ENCODE measurements at places on chromosomes 6 and 20. TPM values are rescaled to one million over a fixed set of nuclear protein-coding genes. Genes with fewer than 3 reads are reported as not detected.
A peak's percentile ranks its signal among the peaks of the same experiment; 100 is the strongest.

GRCh38 chr6:122953766-122954165, 42.3 kb upstream of the CLVS2 start:
- no peak for DNase-seq

Gene ENPP3
- total RNA-seq = 1.9 TPM

DNA sequence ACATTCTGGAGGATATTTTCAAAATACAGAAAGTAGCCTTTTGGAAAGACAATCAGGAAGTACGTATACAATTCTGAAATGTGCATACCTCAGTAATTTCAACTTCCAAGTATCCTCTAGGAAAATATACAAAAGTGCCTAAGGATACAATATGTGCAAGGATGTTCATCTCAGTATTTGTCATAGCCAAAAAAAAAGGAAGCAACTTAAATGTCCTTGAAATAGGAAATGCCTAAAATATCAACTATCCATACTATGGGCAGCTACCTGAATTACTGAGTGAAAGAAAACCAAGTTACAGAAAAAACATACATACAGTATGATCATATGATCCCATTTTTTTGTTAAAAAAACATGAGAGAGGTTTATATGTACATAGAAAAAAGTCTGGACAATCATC, 1.5 kb downstream of the PPIL1 start:
- no peak for DNase-seq

Gene GGTLC1
- not detected for total RNA-seq

GRCh38 chr6:938271-938905, 245.4 kb upstream of the EXOC2 start:
- DNase-seq = no peak

GRCh38 chr20:8815208-8815607, 253.7 kb upstream of the PLCB4 start:
- no peak for DNase-seq

DNA sequence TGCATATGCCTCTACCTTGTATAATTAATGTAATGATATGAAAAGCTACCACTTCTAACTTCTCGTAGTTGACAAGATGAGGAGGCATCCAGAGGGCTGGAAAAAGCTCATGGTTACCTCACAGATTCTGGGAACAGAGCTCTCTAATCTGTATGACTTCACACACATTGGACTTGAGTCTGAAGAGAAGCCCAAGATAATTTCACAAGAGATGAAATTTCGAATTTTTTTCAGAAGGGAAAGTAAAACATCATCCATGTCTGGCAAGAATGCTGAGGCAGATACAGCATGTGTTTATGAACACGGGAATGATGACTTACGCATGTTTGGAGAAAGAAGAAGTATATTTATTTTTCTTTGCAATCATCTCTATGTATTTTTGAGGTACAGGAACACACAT, 141.8 kb upstream of the TENT5A start:
- DNase-seq = no peak

Gene MAS1
- total RNA-seq = not detected

DNA sequence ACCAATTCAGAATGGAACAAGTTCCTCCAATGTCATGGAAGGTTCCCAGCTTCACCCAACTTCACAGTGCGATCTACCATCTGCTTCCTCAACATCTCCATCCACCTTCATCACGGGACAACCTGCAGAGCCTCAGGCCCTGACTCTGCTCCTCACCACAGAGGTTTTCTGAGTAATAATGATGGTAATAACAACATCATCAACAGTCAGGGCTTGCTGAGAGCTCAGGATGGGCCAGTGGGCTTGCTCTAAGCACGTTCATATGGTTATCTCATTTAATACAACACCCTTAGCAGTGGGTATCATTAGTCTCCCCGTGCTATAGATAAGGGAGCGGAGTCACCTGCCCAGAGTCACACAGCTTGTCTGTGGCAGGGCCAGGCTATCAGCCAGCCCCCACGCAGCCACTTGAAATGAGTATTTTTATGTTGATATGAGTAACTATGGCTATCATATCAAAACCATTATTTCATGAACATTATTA, 38.6 kb downstream of the PREX1 start:
- DNase-seq = no peak

Gene ULBP1
- total RNA-seq = 0.20 TPM

DNA sequence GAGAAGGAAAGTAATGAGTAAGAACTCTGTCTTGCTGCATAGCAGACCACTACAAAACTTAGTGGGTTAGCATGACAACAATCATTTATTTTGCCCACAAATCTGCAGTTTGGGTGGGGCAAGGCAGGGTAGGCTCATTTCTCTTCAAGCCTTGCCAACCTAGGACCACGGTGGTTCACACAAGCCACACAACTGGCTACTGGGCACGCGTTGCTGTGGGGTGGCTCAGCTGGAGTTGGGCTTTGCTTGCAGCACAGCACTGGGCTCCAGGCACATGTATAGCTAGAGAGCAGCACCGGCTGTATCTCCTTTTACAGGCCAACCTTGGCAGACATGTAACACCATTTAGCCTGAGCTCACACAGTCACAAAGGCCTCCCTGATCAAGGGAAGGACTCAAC, 4.6 kb upstream of the NXT1 start:
- no peak for DNase-seq

DNA sequence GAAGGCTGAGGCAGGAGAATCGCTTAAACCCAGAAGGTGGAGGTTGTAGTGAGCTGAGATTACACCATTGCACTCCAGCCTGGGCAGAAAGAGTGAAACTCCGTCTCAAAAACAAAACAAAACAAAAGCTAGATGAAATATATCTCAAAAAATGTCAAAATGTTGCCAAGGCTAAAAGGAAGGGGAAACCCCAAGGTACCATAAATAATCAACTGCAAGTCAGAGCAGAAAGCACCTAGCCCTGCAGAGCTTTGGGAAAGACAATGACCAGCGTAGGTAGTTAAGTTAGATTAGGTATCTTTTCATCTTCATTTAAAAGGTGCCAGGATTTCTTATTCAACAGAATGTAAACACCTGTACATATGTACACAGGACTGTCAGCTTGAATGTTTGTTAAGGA, 33.0 kb downstream of the AKIRIN2 start:
- no peak for DNase-seq

Gene ME1
- 18.9 TPM for total RNA-seq

Gene PNPLA1
- total RNA-seq = not detected

Gene MOXD1
- total RNA-seq = 96.5 TPM

Gene SLC13A3
- total RNA-seq = 4.1 TPM

DNA sequence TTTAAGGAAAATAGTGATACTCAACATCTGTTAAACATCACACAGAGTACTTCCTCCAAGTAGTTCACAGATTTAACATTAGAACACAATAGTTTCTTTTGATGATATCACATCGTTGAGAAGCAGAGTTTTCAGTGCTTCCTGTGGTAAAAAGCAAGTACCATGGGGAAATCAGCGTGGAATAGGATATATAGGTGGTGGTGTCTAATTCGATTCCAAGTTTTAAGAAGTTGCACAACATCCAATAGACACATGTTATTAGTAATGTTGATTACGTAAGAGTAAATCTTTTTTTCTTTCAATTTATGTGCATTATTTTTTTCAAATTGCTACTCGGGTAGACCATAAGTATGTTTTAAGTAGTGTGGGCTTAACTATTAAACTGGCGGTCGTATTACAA, 360.7 kb downstream of the NKAIN2 start:
- DNase-seq = no peak

DNA sequence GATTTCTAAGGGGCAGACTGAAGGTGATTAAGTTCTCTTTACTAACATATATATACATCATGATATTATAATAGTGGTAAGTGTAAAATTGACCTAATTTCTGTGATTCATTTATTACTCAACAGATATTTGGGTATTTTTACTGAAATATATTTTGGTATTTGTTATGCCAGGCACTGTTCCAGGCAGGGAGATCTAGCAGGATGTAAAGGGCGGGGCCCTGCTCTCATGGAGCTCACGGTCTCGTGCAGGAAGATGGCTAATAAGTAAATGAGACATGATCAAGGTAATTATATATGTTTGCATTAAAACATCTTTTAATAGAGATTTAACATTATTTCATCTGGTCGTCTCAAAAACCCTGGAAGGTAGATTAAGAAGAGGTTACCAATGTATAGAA, 27.7 kb downstream of the FAM50B start:
- DNase-seq = no peak

Gene TP53TG5
- total RNA-seq = not detected

- DNase-seq = no peak
These were observed 119.9 kb upstream of the TRAF3IP2 start for GRCh38 chr6:111725446-111726112.

Gene MEP1A
- total RNA-seq = not detected

- peak; percentile 21 for DNase-seq
These were observed 10.1 kb downstream of the PPP1R3G start for GRCh38 chr6:5095236-5095635.

GRCh38 chr6:138596126-138596525, 96.8 kb upstream of the NHSL1 start:
- no peak for DNase-seq

- DNase-seq = no peak
These were observed 25.1 kb upstream of the PNPLA1 start for GRCh38 chr6:36244641-36245280.

DNA sequence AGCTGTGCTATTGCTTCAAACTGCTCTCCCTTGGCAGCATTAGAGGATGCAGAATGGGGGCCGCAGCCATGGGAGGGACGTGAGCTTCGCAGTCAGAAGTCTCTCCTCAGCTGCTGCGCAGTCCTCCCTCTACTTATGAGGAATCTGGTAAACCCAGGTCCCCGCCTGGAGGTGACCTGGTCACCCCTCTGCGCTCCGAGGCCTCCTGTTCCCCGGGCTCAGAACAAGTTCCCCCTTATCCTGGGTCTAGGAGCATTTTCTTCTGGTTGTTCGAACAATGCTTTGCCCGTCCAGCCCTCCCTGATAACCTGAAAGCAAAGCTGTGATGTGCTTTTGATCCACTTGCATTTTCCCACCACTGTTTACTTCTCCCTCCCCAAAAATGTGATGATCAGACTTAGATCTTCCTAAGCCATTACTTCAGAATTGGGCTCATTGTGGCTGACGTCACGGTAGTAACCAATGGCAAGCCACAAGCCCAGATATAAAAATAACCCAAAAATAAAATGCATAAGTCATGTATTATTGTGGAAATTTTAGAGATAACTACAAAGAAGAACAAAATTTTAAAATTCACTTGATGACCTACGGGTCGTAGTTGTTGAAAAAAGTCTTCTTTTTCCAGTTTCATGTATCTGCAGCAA, 80.7 kb downstream of the SERAC1 start:
- no peak for DNase-seq

GRCh38 chr6:142887517-142887916, 57.5 kb downstream of the HIVEP2 start:
- no peak for DNase-seq

DNA sequence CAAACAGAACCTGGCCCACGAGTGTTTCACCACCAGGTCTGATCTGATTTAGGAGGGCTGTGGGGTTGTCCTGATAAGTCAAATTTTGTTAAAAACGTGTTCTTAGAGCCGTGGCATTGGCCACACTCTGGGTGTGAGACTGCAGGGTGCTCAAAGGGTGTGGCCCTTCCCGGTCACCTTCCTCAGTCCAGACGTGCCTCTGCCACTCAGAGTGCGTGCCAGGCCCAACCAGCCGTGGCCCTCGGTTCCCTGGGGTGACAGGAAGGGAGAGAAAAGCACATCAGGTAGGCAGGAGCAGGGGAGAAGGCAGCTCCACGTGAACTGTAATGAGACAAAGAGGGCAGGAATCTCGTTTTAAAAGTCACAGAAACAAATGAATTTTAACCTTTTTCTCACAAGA, 115.4 kb downstream of the FAM120B start:
- no peak for DNase-seq

- DNase-seq = no peak
These were observed 75.9 kb upstream of the LOC128125822 start for GRCh38 chr6:63496361-63496804.

Gene YWHAB
- total RNA-seq = 135 TPM

Gene TFAP2D
- total RNA-seq = not detected

DNA sequence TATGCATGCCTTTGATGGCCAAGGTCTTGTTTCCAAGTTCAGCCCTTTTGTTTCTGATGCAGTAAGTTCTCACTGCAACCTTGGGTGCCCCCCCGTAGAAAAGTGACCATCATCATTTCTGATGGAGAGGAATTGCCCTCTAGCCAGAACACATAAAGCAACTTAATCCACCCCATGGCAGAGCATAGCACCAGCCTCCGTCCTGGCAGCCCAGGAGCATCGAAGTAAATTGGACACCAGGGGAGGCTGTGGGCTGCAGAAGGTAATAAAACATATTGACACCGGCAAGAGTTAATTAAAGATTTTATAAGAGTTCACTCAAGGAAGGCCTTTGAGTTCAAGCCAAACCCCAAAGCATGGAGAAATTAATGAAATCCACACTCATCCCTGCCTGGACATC, 39.2 kb upstream of the CST7 start:
- DNase-seq = no peak

DNA sequence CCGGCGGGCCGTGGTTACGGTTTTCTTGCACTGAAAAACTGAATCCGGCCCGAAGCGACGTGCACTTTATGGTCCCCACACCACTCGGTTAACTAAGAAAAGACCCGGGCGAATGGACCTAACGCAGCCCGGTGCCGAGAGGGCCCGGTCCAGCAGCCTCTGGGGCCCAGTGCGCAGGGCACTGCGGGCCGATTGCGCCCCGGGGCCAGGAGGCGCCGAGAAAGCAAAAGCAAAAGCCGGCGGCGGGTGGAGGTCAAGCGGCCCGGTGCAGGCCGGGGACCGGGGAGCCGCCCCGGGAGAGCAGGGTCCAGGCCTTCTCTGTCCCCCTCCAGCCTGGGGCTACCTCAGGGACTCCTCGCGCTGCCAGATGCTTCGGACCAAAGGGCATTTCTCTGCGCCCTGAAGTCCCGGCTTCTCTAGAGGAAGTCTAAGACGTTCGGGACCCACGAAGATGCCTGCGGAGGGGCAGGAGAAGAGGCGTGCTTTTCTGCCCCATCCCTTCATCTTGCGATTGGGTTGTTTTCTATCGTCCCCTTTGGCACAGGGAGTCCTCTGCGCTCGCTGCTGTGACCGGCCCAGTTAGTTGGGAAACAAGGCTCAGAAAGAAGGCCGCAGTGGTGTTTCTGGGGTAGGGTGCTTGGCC, 4.4 kb downstream of the FOXF2 start:
- no peak for DNase-seq

Gene CDSN
- total RNA-seq = not detected

Gene HLA-DMA
- 10.1 TPM for total RNA-seq

DNA sequence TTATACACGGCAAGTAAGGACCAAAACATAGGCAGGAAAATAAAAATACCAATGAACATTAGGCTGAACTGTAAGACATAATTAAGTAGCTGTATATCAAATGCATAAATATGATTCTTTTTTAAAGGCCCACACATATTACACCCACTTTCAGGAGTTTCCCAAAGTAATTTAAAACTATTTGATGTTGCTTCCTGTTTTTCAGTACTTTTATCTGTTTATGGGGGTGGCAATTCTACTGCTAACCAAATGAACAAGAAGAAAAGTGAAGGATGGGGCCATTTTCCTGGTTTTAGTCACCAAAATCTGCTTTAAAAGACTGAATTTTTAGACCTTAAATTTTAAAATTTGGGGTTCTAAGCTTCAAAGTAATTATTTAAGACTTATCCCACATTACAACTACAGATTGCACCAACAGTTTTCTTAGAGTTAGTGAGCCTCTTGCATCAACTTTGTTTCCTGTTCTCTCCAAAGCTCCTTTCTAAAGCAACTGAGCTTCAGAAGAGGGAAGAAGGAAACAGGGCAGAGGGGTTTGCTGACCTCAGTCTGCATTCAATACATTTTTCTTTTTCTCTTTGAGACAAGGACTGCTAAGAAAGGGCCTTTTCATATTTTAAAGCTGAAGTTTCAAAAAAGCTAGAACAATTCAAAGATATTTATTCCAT, 191.0 kb downstream of the BACH2 start:
- DNase-seq = no peak

Gene DNAH8
- not detected for total RNA-seq

All from RPMI7951 (cell line).